ENCODE measurements at places on chromosomes 5 and 9.

- DNase-seq, result no peak
Measured at GRCh38 chr5:88298425-88298824, 29.8 kb upstream of the TMEM161B start.

DNA sequence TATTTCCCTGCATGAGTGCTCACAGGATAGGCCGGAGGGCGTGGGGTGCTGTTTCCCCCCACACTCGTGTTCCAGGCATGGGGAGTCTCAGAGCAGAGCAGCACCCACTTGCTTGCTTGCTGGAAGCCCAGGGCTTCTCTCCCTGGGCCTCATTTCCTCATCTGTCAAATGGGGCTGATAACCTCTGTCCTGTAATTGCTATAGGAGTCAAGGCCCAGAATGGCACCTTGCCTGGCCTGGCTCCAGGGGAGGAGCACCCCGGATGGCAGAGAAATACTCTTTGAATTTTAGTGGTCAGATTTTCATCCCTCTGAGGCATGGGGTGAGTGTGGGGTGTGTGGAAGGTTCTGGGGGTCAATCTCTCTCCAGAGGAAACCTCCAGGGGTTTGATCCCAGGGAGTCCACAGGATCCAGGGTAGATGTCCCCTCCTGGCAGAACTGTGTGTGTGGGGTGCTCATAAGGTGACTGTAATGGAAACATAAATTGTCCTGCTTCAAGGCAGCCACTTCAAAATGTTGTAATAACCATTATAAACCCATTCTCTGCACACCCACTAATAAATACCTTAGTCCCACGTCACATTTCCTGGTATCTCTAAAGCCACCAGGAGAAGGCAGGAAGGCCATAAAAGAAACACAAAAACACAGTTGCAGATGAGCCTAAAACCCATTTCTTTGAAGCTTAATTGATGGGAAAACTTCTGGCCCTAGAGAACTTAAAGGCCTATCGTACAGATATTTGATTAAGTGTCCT is 272.2 kb downstream of the FSTL4 start:
- DNase-seq, result no peak

GRCh38 chr5:73298772-73299630 is 126.0 kb downstream of the TMEM174 start:
- no peak for DNase-seq

- no peak for DNase-seq
Measured at GRCh38 chr5:72125941-72126620, 18.8 kb downstream of the MAP1B start.

DNA sequence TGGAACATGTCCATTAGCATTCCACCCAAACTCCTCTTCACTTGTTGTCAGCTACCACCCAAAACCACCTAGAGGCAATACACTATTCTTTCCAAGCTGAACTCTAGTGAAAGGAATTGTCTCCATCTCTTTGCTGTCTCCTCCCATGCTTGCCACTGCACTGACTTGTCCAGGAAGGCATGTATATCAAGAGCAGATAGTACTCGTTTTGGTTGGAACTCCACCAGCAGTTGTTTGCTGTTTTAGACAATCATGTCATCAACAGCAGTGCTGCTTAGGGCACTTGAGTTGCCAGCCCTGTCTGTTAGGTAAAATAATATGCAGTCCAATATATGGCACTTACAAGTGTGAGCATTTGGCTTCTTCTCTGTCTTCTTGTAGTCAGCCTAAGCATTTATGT is 80.0 kb upstream of the SAP30L start:
- no peak for DNase-seq

GRCh38 chr5:126881821-126882600 is 105.1 kb downstream of the LMNB1 start:
- DNase-seq, result no peak

DNA sequence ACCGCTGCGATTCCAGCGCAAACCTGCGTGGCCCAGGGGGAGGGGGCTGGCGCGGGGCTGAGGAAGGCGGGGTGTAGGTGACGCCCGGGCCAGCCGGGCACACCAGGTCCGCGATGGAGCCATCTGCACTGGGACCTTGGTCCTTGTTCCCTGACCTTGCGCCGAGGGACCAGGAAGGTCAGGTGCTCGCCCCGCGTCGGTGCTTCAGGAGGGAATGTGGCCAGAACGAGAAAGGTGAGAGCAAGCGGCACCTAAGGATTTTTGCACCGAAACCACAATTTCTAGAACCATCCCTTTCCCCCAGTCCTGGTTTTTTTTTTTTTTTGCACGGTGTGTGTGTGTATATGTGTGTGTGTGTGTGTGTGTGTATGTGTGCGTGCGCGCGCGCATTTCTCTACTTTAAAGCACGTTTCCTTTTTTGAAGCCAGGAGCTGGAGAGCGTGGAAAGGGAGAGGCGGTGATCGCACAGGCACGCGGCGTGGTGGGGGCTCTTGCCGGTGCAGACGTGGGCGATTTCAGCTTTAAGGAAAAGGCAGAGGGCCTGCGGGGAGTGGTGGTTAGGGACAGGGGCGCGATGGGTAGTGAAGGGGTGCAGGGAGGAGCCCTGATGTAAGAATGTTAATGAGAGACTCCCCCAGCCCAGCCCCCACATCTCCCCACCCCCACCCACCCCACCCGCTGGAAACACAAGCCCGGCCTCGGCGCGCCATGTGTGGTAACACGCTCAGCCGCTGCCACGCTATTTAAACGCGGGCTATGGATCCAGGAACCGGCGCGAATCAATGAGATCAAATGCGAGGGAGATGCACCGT is at the start of gene NPR3:
Gene NPR3 (plus strand): TSS at position 772 of the 812 bp plus-strand sequence. CDS start 456 bp downstream, outside the sequence.
- no peak for DNase-seq

- DNase-seq, result no peak
Measured at GRCh38 chr9:129464972-129465833, 155.7 kb downstream of the C9orf50 start.

GRCh38 chr5:171432583-171433351 is 13.3 kb downstream of the FGF18 start:
- no peak for DNase-seq
